ENCODE measurements at places on chromosomes 16 and 17.
A peak's percentile ranks its signal among the peaks of the same experiment; 100 is the strongest.

DNA sequence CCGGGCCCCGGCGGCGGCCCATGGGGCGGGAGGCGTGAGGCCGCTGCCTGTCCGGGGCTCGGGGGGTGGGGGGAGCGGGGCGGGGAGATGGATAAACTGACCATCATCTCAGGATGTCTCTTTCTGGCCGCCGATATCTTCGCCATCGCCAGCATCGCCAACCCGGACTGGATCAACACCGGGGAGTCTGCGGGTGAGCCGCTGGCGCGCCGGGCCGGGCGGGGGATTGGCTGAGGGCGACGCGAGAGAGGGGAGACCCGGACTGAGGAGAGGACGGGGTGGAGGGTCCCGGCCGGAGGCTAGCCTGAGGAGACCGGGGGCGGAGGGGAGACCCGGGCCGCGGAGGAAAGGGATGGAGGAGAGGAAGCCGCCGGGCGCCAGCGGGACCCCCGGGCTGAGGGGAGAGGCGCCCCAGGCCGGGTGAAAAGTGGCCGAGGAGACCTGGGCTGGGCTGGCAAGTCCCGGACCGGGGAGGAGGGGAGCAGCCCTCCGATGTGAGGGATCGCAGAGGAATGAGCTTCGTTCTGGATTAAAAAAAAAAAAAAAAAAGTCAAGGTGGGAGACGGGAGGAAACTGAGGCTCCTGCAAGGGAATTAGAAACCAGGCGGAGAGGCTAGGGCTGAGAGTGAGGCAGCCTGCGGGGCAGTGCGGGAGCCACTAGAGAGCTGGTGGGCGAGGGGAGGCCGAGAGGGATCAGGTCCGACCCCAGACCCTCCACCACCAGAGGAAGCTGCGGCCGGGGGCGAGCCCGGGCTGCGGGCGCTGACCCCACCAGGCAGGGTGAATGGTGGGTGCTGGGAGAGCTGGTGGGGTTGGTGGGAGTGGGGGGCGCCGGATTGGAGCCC is 526 bp downstream of the MOSMO start:
- DNase-seq = no peak

DNA sequence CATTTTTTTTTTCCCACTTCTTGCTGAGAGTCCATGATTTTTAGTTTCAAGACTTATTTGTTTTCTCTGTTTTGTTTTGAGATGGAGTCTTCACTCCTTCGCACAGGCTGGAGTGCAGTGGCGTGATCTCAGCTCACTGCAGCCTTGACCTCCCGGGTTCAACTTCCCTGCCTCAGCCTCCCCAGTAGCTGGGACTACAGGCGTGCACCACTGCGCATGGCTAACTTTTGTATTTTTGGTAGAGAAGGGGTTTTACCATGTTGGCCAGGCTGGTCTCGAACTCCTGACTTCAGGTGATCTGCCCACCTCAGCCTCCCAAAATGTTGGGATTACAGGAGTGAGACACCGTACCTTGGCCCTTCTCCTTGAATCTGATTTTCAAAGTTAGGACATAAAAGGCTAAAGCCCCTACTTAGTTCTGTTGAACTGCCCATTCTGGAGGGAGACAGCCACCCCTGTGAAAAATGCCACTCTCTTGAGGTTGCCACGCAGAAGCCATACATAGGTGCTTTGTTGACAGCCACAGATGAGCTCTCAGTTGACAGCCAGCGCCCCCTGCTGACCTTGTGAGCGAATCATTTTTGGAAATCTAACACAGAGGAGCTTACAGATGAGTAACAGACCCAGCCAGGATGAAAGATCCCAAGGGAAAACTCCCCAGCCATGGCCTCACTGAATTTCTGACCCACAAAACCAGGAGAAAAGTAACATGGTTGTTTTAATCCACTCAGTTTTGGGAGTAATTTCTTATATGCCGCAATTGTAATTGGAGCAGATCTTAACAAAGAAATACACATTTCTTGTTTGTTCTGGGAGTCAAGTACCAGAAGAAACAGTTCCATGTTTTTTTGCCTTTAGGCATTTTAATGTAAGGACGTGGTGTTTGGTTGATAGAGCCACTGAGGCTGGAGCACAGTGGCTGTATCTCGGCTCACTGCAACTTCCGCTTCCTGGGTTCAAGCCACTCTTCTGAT is 38.8 kb downstream of the PKD1L3 start:
- peak; percentile 88 for DNase-seq

DNA sequence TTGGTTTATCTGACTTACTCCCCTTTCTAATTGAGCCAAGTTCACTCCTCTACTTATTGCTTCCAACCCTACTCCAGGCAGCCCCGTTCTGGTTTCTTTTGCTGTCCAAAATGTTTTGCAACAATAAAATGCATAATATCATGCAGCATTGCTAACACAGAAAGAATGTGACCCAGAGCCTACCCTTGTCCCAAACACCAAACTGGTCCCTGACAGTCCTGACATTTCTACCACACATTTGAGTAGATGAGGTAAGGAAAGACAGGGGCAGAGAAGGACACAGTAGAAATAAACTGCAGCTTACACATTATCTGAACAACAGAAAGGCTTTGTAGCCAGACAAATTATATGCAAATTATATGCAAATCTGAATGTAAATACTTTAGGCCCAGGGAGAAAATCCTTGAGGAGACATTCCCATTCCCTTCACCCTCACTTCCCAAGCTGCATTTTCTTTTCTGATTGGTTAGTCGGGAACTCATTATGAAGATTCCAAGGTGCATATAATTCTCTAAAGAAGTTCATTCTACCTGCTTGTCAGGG is 31.6 kb downstream of the SOX9 start:
- no peak for DNase-seq

DNA sequence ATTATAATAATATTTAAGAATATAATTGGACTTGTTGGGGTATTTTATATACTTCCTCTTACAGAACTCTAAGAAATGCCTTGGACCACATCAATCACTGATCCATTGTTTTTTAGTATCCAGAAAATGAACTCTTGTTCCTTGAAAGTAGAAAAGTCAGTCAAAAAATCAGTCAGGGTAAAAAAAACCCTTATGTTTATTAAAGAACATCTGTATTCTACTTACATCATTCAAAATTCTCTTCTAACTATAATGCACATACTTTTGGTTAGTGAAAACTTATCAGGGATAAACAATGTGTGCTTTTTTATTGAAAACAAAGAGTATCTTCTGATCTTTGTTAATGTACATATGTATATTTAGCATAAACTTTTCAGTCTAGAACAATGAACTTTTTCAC is 23.5 kb upstream of the CDR2 start:
- no peak for DNase-seq

DNA sequence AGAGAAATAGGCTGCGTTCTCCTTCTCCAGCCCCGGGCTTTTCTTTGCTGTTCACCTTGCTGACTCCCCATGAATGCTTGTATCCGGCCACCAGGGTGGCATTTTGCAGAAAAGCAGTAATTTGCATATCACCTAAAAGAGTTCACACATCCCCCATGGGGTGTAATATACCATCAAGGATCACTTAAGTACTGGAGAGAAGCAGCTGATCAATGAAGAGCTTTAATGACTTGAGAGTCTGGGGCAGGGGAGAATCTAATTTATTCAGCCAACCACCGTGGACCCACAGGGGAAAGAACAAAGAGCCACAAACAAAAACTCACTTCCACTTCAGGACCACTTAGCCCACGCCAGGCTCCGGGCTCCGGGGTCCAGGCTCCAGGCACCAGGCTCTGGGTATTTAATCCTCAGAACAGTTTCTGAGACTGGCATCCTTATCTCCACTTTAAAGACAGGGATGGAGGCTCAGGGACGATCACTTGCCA is 33.9 kb upstream of the SEC14L1 start:
- DNase-seq = no peak

GRCh38 chr16:85296859-85297660 is 184.8 kb upstream of the CIBAR2 start:
- DNase-seq = peak; percentile 71

- DNase-seq = no peak
Measured at GRCh38 chr17:58416937-58417299, 416 bp downstream of the RNF43 start.

DNA sequence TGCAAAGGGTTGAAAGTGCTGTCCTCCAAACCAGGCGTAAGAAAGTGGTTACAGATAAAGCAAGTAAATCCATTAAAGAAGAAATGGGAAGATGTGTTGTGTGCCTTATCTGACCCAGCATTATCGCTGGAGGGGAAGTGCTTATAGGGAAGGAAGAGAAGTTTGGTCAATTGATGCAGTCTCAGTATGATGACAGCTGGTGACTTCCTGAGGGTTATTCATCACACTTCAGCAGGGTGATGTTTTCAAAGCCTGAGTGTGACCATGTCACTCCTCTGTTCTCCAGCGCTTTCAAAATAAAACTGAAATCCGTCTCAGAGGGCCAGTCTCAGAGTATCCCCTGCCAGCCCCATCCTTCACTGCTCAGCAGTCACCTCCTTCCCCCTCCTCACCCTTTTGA is 505.4 kb upstream of the RBFOX1 start:
- peak; percentile 78 for DNase-seq

DNA sequence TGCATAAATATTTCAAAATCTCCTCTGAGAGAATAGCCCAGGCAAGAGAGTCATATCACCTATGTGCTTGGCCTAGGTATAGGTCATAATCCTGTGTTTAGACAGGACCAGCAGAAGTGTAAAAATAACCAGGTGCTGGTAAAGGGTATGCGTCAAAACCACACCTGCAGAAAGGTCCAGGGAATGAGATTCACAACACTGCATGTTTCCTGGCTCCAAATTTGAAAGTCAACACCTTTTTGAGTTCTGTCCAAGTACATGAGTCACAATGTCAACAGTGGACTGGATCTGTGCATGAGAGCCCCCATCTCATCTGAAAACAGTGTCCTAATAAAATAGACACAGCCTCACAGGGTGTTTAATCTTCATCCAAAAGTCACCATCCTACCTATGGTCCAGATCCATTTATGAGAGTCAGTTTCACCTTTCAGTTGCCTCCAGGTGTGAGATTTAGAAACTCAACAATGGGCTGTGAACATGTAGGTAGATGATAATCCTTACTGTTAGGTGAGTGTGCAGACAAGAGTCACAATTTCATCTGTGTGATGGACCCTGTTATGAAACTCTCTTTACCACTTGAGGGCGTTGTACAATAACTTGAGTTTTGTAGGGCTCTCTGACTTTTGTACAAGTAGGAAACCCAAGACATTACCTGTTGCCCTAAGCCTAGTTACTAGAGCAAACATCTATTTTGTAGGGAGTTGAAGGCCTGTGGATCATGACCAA is 2100.7 kb downstream of the TP53TG3F start:
- DNase-seq = no peak

GRCh38 chr17:17161759-17162158 is 44.4 kb downstream of the PLD6 start:
- no peak for DNase-seq

GRCh38 chr16:17321824-17322223 is 148.9 kb downstream of the XYLT1 start:
- peak; percentile 81 for DNase-seq

GRCh38 chr17:64042700-64043485 is 22.5 kb upstream of the ICAM2 start:
- no peak for DNase-seq

DNA sequence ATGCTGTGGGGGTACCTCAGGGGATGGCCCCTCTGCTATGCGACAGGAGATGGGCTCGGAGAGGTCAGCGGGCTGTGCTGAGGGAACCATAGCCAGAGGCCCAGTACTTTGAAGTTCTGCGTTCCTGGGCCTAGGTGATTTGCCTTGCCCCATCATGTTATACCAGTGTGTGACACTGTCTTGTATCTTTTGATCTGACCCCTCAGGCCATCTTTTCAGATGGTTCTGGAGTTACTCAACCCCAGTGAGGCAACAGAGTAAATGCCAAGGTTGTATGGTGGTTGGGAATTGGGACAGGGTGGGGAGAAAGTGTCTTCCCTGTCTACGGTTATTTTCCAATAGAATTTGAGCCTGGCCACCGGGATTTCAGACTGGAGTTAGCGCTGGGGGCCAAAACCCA is 8.5 kb downstream of the MSI2 start:
- no peak for DNase-seq

DNA sequence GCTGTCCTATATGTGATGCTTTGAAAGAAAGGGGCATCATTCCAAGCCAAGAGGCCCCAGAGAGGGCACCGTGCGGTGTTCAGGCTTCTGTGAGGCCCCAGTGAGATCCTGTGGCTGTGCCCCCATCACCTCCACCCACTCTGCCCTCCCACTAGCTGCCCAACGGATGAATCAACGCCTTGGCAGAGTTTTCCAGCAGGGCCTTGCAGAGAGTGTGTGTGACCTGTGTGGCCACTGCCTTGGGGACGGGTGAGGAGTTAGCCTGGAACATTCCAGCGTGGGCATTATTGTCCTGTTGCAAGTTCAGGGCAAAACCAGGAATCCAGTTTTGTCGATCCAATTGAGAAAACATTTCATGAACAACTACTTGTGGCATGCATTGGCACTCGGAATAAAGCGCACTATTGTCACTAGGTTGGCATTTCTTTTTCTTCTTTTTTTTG is 53.7 kb downstream of the SF3B3 start:
- no peak for DNase-seq

Data from suppressor macrophage treated with lipopolysaccharide for 4 hours (primary cell).